Left cardiac atrium (tissue), 4 donors: ENCODE measurements at places on chromosomes 16 and 17.

GRCh38 chr16:17302620-17303019 lies 168.1 kb downstream of the XYLT1 start:
- DNase-seq, result no peak

GRCh38 chr17:79749156-79749815 lies 18.5 kb downstream of the ENPP7 start:
- DNase-seq, result no peak

DNA sequence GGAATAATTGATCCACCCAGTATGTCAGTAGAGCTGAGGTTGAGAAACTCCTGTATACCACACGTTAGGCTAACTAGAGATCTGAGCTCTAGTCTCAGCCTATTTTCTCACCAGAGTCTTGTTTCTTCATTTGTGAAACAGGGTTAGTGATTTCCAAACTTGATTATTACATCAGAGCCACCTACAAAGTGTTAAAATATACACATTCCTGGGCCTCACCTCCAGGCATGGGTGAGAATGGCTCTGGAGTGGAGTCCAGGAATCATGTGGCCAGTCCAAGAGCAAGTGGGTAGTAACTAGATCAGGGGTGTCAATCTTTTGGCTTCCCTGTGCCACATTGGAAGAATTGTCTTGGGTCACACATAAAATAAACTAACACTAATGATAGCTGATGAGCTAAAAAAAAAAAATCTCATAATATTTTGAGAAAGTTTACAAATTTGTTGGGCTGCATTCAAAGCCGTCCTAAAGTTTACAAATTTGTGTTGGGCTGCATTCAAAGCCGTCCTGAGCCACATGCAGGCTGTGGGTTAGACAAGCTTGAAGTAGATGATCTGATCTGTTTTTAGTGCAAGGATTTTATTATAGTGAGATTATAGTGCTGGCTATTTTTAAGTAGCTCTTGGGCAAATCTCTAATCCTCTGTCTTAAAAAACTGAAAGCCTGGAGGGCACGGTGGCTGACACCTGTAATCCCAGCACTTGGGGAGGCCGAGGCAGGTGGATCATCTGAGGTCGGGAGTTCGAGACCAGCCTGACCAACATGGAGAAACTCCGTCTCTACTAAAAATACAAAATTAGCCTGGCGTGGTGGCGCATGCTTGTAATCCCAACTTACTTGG lies 20.4 kb downstream of the PRCD start:
- DNase-seq, result no peak

GRCh38 chr16:78607465-78607864 lies 508.0 kb downstream of the WWOX start:
- DNase-seq, result no peak

DNA sequence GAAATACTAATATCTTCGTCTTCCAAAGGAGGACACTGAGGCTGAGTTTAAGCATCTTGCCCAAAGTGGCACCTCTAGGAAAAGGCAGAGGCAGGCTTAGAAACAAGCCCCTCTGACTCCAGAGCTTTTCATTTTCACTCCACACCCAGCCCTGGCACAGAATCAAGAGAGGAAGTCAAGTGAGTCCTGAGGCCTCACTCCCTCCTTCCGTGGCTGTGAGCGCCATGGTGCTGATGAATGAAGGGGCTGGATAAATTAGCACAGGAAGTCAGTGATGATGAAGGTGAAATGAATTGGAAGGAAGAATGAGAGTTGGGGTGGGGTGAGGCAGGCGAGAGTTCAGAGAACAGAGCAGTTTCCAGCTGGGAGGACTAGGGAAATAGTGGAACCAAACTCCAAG lies 179.3 kb downstream of the TMEM132E start:
- no peak for DNase-seq

GRCh38 chr17:27323538-27324215 lies 29.8 kb downstream of the WSB1 start:
- DNase-seq, result peak; percentile 89

DNA sequence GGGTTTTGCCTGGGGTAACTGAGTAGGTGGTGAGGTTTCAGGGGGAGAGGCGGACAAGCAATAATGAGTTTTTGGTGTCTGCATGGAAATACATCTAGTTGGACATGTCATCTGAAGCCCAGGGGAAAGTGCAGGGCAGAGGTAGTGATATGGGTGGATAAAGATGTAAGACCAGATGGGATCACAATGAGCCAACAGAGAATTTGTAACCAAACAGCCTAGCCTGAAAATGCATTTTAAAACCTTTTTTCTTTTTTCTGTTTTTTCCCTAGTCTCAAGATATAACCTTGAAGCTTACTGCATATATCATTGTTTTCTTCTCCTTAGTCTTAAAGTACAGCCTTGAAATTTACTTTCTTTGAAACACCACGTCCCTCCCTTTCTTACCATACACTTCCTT lies 3.7 kb upstream of the ZNF19 start:
- no peak for DNase-seq

DNA sequence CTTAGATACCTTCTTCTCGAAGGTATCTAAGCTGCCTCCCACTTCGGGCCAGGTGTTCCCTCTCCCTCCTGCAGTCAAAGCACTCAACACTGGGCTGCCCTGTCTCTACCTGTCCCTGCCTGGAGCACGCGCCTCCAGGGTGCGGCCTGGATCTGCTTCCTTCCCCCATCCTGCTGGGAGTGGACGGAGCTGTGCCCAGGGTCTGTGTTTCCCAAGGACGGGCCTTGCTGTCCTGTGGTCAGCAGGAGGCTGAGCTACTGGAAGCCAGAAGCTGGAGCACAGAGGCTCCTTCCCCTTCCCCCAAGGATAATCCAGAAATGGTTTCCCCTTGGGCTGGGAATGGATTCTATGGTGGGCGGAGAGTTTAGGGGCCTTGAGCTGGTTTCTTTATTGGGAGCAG lies 16.7 kb downstream of the LLGL2 start:
- DNase-seq, result no peak

GRCh38 chr17:48561884-48562810 lies 16.0 kb downstream of the HOXB4 start:
- DNase-seq, result no peak

DNA sequence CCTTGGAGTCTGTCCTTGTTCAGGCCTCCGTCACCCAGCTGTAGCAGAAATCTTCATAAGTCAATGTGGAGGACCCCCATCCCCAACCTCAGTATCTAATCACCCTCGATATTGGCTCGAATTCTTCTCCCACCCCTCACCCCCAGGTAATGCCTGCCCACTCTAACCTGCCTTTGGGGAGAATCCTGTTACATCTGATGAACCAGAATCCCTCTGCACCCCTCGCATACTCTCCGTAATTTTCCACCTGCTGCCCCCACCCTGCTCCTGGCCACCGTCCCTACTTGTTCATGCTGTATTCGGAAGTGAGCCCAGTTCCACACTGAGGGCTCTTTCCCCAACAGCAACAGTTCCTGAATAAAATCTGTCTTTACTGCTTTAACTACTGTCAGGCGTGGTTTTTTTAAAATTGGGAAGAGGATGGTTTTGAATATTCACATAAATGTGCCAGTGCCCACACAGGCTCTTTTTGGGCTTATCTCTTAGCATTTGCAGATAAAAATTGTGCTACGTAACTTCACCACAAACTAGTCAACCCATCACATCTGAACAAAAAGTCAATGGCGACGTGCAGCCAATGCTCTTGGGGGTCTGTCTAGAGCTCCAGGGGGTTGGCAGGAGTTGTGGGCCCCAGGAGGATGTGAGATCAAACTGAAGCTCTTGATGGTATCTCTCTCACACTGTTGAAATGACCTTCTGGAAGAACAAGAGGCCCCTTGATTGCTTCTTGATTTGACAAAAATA lies 73.7 kb downstream of the NETO2 start:
- no peak for DNase-seq

- DNase-seq, result no peak
These were observed 795 bp upstream of the PAQR4 start for GRCh38 chr16:2968368-2968737.

- no peak for DNase-seq
These were observed 133.4 kb downstream of the MAP2K6 start for GRCh38 chr17:69547947-69548346.

DNA sequence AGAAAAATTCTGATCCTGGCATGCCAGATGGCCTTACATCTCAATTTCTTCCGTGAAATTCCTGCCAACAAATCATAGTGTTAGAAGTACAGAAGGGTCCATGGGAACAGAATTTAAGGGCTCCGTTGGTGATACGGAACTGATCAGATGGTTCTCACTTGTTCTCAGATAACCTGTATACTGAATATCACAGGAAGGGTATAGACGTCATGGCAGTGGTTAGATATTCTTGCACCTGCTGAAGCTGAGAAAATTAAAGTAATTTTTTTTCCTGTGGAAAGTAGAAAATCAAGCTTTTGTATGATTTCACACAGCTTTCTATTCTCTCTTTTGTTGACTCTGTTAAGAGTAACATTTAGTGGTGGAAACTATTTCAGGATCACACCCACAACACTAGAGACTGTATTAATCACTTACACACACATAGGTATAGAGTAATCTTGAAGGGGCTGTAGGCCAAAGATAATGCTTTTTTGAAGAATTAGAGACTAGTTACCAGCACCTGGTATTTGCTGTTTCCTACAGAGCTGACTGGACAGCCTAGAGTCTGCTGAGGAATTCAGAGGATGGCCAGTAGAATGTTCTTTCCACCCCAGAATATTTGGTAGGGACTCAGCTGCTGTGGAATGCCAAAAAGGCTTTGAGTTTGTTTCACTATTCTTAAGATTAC lies 7.5 kb downstream of the TENT4B start:
- DNase-seq, result no peak

DNA sequence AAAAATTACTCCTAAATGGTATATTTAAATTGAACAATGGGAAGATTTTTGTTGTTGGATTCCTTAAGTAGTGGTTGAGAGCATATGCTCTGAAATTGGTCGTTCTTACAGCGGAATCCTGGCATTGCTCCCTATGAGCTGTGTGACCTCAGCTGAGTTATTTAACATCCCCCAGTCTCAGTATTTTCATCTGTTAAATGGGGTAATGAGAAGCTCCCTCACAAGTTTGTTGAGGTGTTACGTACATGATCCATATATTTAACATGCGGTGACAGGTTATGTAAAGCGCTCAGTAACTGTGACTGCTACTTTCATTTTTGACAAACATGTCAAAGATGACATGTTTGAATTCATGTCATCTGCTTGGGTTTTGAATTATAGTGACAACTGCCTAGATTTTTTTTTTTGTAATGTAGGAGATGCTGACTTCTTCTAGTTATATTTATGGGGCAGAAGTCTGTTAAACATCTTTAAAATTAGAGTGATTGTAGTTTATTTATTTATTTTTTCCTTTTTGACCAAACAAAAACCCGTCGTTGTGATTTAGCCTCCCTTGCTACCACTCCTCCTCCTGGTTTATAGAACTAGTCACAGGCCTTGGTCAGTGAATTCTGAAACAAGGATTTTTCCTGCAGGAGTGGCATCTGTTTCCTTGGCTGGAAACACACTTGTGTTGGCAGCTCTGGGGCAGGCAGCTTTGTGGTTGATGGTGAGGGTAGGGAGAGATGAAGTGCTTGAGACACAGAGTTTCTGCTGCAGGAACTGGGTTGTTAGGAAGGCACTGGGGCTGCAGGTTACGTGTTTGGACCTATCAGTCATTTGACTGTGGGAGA lies 268.8 kb downstream of the SNX29 start:
- no peak for DNase-seq
